Activated B cell treated with CpG ODN at 0.5 μM for 24 hours (primary cell): ENCODE measurements at places on chromosomes 16 and 17. TPM values are rescaled to one million over a fixed set of nuclear protein-coding genes. Genes with fewer than 3 reads are reported as not detected.

- no peak for DNase-seq
These were observed 32.4 kb upstream of the CDYL2 start for GRCh38 chr16:80836846-80837245.

- no peak for DNase-seq
These were observed 19.9 kb downstream of the ZCCHC14 start for GRCh38 chr16:87472935-87473334.

- no peak for DNase-seq
These were observed 27.6 kb upstream of the LASP1NB start for GRCh38 chr17:38897671-38898290.

DNA sequence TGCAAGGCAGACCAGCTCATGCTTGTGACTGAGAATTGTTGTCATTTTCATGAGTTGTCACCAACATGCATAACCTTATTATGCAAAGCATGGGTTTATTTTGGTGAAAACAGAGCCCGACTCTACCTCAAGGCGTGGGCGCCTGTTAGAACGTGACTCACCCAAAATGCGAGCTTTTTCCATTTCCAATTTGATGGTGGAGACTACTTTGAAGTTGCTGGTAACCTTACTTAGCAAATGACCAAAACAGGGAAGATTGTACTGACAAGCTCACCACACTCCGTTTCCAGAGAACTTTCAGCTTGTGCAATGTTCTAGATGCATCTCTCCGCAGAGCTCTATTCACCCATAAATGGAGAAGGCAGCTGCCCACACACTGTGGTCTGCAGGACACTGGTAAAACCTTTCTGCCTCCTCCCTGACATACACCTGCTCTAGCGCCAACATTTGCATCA lies 284.5 kb downstream of the MAF start:
- no peak for DNase-seq

- DNase-seq, result no peak
These were observed 7.9 kb upstream of the ACSF3 start for GRCh38 chr16:89085755-89086154.

DNA sequence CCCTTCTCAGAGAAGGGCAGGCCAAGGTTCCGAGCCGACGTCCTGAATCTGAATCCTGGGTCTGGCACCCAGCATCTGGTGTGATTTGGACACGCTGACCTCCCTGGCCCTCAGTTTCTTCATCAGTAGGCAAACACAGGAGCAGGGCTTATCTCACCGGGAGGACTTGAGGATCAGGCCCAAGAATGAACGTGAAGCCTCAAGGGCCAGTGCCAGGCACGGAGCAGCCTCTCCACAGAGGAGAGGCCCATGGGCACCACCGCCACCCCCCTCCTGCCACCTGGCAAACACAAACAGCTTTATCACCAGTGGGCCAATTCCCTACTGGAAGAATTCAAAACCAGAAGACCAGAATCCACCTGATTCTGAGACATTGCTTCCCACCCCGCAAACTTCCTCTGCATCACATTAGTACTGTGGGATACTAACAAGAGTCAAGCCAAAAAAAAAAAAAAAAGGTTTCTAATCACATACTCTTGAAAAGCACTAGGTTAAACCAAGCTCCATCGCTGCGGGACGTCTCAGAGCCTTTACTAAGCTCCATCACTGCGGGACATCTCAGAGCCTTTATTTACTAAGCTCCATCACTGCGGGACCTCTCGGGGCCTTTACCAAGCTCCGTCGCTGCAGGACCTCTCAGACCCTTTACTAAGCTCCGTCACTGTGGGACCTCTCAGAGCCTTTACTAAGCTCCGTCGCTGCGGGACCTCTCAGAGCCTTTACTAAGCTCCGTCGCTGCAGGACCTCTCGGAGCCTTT lies 68.0 kb upstream of the DOC2B start:
- DNase-seq, result no peak

DNA sequence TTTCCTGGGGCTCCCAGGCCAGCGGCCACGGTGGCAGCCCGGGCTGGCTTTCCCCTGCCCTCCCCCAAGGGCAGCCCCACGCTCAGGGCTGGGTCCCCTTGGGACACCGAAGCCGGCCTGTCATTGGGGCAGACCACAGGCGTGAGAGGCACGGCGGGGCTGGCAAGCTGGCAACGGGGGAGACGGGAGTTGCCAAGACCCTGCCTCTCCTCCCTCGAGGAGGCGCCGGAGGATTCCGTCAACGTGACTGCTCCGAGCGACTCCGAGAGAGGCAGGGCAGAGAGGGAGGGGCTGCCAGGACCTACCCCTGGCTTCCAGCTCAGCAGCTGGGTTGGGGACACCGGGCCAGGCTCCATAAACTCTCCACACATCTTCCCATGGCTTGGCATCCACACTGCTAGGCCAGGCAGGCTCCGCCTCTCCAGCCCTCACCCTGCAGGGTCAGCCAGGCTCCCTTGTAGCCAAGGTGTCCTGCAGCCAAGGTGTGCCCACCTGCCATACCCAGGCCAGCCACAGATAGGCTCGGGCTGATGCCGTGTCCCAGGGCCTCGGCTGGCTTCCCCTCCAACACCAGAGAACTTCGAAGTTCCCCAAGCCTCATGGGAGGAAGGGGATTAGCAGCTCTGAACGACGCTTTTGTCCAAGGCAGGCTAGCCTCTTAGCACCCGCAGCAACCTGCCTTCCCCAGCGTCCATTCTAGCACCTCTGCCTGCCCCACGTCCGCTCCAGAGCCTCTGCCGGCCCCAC lies 25.5 kb downstream of the TIMM22 start:
- no peak for DNase-seq

DNA sequence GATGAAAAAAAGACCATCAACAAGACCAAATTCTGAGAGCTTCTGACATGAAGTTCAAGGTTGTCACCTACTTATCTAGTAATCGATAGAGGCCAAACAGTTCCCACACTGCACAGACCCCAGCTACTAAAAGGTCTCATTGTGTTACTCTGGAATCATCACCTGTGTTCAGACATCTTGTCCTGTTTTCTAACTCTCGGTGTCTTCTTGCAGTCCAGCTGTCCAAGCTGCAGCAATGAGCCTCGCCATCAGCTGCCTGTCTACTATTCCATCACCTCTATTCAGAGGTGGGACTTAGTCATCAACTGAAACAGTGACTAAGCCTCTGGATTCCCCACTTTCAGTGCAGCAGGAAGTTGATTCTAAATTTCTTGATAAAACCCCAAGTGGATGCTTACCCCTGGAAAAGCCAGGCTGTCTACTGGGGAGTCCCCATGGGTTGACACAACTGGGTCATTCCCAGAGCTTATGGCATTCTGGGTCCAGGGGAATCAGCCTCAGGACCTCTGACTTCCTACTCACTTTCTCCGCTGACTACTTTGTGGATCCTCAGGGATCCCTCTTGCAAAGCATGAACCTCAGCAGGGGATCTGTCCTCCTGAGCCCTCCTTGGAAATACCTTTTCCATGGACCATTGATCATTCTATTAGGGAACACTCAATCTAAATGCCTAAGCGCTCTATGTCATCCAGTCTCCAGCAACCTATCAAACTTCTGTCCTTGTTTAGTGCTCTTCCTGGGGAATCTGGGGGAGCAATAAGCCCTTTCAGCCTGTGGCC lies 46.5 kb downstream of the HNF1B start:
- no peak for DNase-seq

GRCh38 chr17:80413771-80414507 lies 1.0 kb upstream of the ENDOV start:
- no peak for DNase-seq

GRCh38 chr17:51456942-51457341 lies 196.6 kb downstream of the UTP18 start:
- no peak for DNase-seq

DNA sequence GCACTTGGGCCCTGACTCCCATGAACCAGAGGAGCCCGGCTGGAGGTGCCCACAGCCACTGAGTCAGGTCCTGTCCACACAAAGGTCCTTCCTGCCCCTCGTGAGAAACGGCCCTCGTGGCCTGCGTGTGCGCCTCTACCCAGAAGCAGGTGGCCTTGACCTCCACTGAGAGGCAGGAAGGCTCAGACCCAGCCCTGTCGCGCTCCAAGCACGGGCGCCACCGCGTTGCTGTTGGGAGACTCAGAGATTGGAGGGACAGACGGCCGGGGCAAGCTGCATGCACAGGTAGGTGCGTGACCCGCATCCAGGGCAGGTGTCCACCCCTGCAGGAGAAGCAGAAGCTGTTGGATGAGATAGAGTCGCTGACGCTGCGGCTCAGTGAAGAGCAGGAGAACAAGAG lies 8.1 kb upstream of the CAPN15 start:
- DNase-seq, result no peak

GRCh38 chr17:42126836-42127235 lies 4.2 kb downstream of the HSPB9 start:
- DNase-seq, result no peak

The HP gene
- not detected in 2 replicates for total RNA-seq

The CDH11 gene
- not detected in 2 replicates for total RNA-seq

The EPN3 gene
- total RNA-seq, result not detected in 2 replicates

The SPATA32 gene
- 0.27 and 0.39 TPM in 2 replicates for total RNA-seq

The C16orf54 gene
- 20.4 and 22.5 TPM in 2 replicates for total RNA-seq
